ENCODE measurements at places on chromosomes 3 and 15. TPM values are rescaled to one million over a fixed set of nuclear protein-coding genes. Genes with fewer than 3 reads are reported as not detected.

DNA sequence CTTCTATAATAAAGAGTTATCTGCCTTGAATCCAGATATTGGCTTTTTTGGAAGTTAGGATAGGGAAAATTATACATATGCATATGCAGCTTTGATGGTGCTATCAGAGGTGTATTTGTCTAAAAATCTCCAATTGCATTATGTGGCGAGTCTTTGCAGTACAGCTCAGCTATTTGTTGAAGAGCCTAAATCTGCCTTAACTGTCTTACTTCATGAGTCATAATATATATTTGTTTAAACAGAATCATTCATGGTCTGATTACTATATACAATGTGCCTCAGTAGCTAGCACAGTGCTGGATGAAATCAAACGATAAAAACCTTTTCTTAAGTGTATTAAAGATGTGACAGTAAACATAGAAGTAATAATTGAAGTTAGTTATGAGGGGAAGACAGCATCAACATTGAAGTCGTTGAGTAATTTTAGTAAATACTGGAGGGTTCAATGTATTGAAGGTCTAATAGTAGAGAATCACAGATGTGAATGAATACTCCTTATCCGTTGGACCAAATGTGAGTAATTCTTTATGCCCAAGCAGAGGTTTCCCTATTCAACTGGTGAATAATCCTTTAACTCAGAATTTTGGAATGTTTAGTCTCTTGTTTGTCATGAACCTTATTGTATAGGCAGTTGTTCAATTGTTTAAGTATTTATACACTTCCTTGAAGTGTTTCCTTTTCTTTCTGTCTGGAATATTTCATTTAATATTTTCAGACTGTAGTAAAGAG lies 74.8 kb upstream of the NAALADL2 start:
- H3K27me3 ChIP-seq, result no peaks in the 10 kb centered on the region
- DNase-seq, result no peak
- no peaks in the 10 kb centered on the region for H3K36me3 ChIP-seq
- no peaks in the 10 kb centered on the region for H3K4me1 ChIP-seq

DNA sequence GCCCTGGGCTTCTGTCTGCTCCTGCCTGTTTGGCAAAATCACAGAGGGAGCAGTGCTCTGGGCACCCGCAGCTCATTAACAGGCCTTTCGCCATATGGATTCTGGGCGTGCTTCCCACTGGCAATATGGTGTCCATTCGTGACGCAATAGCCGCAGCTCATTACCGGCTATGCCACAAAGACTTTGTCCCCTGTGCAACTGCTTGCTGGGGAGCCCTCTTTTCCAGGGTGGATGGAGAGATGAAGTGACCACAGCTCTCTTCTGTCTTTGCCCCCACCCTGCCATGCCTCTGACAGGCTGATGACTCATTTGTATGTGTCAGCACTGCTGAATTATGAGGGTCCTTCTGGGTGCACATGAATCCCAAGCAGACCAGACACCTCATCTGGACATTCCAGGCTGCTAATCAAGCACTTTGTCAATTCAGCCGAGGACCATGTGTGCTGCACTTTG lies 214.3 kb upstream of the FEZF2 start:
- no peaks in the 10 kb centered on the region for H3K4me1 ChIP-seq
- H3K27me3 ChIP-seq, result no peaks in the 10 kb centered on the region
- H3K4me3 ChIP-seq, result no peak overlapping the region

DNA sequence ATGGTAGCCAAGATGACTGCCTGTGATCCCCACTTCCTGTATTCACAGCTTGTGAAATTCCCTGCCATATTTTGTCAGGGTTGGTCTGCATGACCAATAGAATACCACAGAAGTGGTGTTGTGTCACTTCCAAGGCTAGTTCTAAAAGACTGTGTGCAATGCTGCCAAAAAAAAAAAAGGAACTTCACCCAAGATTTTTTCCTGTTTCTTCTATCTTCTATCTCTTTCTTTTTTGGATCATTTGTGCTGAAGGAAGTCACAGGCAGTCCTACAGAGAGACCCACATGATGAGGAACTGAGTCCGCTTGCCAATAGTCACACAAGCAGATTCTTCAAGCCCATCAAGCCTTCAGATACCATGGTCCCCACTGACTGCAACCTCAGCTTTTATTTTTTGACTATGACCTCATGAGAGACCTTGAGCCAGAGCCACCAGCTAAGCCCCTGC lies 18.1 kb upstream of the RAF1 start:
- no peak for DNase-seq
- H3K27ac ChIP-seq, result no peak overlapping the region
- H3K36me3 ChIP-seq, result no peaks in the 10 kb centered on the region
- no peaks in the 10 kb centered on the region for H3K27me3 ChIP-seq
- no peaks in the 10 kb centered on the region for H3K4me1 ChIP-seq

- no peak overlapping the region for H3K4me3 ChIP-seq
- DNase-seq, result no peak
- no peaks in the 10 kb centered on the region for H3K4me1 ChIP-seq
- peaks cover 20% of the 10 kb centered on the region for H3K36me3 ChIP-seq
- H3K27ac ChIP-seq, result no peak overlapping the region
- no peaks in the 10 kb centered on the region for H3K27me3 ChIP-seq
These were observed 33.2 kb downstream of the OXNAD1 start for GRCh38 chr3:16297997-16298885.

DNA sequence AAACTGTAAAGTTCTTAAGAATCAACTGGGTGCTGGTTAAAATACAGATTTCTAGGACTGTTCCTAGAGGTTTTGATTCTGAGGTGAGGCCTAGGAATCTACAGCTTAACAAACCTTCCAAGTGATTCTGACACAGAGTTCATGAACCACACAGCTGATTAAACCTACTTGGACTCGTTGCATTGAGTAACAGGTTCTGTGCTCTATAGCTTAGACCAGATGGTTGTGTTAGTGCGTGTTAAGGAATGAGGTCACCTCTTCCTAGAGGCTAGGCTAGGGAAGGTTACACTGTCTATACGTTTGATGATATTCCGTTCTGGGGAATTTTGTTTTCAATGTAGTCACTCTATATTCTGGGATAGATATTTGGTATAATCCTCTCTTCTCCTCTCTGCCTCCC lies 21.9 kb downstream of the EID1 start:
- H3K27ac ChIP-seq, result no peak overlapping the region
- DNase-seq, result no peak
- no peaks in the 10 kb centered on the region for H3K27me3 ChIP-seq
- no peaks in the 10 kb centered on the region for H3K36me3 ChIP-seq
- no peak overlapping the region for H3K4me3 ChIP-seq

DNA sequence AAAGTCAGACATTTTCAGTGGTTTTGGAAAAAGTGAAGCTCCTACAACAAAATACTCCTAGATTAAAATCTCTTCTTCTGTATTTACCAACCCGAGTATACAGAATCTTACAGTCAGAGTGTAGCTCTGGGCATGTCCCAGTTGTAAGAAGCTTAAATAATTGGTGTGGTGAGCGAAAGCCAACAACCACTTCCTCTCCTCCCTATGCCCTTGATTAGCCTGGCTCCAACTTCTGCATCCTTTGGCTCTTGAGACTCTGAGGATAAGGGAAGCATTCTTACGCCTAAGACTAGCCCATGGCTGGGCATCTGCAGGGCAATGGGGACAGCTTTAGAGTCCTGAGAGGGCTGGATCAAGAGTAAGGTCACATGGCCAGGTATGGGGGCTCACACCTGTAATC lies 25.5 kb downstream of the RFT1 start:
- peaks cover 17% of the 10 kb centered on the region for H3K4me1 ChIP-seq
- no peak overlapping the region for H3K4me3 ChIP-seq
- no peaks in the 10 kb centered on the region for H3K27me3 ChIP-seq
- H3K36me3 ChIP-seq, result peaks cover 27% of the 10 kb centered on the region

DNA sequence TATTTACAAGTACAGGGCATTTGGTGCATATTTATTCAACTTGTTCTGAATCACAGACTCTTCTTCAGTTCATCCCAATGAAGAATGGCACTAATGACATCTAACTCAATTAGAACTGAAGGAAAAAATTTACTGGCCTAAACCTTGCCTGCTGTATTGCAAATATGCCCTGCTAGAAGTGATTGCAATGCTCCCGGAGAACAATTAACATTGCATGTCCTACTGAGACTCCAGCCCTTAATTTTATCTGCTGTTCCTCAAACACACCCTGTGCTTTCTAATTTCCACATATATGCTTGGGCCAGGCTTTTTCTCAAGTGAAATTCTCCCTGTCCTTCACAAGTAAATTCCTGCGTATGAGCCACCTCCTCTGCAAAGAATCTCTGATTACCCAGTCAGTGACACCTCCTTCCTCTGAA lies 8.3 kb downstream of the ACKR4 start:
- H3K27ac ChIP-seq, result no peak overlapping the region
- no peak for DNase-seq
- H3K27me3 ChIP-seq, result no peaks in the 10 kb centered on the region
- no peak overlapping the region for H3K4me3 ChIP-seq

Gene PRR20G
- total RNA-seq, result not detected

Gene GPR149
- total RNA-seq, result not detected

Gene EIF2B5
- 30.2 TPM for total RNA-seq

Gene TRPM1
- not detected for total RNA-seq
